Cardiac fibroblast (primary cell): ENCODE measurements at places on chromosomes 3 and 15.

DNA sequence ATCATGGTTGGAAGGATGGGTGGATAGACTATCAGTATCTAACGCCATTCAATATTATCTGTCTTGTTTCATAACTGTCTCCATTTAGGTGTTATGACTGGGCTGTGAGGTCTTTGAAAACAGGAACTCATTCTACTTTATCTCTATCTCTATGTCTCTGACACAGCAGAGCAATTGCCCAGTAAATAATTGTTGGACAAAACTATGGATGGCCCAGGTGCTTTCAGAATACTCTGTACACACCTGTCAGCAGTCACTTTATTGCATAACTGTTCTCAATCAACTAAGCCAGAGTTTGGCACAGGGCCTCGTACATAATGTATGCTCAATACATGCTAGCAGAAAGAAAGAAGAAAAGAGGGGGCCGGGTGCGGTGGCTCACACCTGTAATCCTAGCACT lies 210.3 kb downstream of the OPA1 start:
- no peak for DNase-seq

DNA sequence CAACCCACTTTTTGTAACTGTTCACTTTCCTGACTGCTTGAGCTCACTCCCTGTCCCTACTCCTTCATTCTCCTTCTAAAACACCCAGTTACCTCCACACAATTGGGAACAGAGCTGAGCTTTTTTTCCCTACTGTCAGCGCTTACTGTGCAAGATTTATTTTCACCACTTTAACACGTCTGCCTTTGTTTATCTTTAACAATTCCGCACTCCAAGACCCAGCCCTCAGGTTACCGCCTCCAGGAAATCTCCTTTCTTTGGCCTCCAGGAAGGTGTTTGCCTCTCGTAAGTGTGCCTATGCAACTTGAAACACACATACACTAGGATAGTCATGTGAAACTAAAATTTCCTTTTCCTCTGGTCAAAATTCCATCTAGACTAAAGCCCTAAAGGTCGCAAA lies 271.9 kb upstream of the TPRG1 start:
- no peak for DNase-seq

DNA sequence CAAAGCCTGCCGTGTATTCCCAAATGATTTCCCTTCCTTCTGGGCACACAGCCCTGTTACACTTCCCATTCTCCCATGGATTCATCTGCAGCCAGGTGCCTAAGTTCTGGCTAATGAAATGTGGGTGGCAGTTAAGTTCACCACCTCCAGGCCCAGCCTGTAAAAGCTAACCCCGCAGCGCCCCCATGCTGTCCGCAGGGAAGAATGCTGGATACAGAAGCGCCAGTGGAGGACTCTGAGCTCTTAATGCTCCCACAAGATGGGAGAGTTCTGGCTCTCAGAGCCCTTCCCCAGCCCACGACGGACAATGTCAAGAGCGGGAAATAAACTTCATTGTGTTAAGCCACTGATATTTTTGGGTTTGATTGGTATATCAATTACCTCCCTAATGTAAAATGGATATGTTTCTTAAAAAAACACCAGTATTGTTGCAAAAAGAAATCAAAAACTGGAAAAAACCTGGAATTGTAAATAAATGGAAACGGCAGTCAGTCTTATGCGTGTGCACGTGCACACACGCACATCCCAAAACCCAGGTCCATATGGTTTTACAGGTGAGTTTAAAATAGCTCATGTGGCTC lies 37.7 kb upstream of the FGD5 start:
- DNase-seq: peak; percentile 76

- no peak for DNase-seq
These were observed 52.9 kb upstream of the NUDT16 start for GRCh38 chr3:131328721-131329120.
